Hematopoietic multipotent progenitor cell (in vitro differentiated cells): ENCODE measurements at places on chromosomes 6 and 20. TPM values are rescaled to one million over a fixed set of nuclear protein-coding genes. Genes with fewer than 3 reads are reported as not detected.

GRCh38 chr6:108751851-108752732, 96.1 kb upstream of the ARMC2 start:
- DNase-seq, result no peak

DNA sequence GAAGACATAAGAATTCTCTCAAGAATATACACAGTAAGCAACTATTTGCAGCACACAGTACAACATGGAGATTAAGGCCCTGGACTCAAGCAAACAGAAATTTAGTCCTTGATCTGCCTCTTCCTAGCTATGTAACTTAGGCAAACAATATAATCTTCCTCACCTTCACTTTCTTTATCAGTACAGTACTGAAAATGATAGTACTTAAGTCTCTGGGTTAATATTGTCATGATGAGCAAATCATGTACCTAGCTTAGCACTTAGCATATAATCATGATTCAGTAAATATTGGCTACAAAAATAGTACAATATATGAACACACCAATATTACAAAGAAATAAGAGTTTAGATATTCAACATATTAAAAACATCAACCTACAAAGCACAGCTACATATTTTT, 320.5 kb downstream of the HACE1 start:
- DNase-seq, result no peak

GRCh38 chr6:117771403-117771802, 96.1 kb downstream of the NUS1 start:
- DNase-seq, result no peak

DNA sequence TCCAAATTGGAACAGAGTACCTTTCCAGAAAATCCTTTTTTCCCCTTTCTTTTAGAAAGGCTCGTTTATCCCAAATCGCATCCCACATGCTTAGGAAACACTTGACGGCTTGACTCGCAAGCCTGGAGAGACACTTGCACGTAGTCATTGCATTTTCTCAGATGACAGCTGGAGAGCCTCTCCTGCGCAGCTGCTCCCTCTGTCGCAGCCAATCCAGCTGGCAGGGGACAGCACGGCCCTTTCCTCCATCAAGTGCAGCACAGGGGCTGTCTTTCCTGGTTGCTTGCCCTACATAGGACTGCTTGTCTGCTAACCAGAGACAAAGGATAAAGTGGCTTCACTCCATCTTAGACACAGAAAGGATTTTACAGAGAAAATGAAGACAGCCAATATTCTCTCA, 77.6 kb upstream of the RGS17 start:
- DNase-seq, result no peak

- no peak for DNase-seq
These were observed 301.5 kb upstream of the CDH4 start for GRCh38 chr20:60950561-60950960.

DNA sequence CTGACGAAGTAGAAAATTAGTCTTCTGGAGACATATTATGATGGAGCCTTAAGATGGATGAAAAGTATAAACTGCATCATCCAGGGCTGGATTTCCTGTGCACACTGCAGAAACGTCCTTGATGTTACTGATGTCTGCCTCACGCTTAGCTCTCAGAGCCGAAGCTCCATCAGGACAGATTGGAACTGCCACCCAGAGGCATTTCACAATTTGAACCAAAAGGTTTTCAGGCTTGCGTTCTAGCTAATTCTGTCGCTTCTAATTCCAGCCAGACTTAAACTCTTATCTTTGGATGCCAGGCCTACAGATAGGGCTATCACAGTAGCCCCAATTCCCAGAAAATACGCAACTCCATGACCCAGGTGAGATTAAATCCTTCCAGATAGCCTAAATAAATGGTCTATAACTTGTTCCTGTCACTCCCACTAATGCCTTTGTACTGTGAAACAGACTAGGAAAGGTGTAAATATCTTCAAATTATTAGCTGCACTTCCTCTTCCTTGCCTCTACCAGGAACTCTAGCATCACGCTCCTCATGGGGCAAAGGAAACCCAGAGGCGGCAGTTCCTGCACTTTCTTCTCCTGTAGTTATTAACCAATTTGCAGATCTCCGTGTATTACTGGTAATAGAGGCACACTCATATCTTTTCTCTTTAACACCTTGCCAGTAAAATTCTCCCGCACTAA, 634.6 kb downstream of the PRKN start:
- no peak for DNase-seq

GRCh38 chr20:55471052-55472006, 534.0 kb downstream of the CBLN4 start:
- DNase-seq, result no peak

GRCh38 chr6:18177286-18177965, 22.2 kb downstream of the KDM1B start:
- DNase-seq, result no peak

GRCh38 chr6:34070315-34071135, 75.4 kb downstream of the GRM4 start:
- DNase-seq, result no peak

The ZSCAN16 gene
- 5.7 TPM for total RNA-seq

The TRMT11 gene
- total RNA-seq, result 12.1 TPM

The KCNS1 gene
- 0.54 TPM for total RNA-seq

The PTCHD4 gene
- total RNA-seq, result under 0.01 TPM

The LRFN2 gene
- 0.27 TPM for total RNA-seq
